ENCODE measurements at places on chromosomes 3 and 15.

DNA sequence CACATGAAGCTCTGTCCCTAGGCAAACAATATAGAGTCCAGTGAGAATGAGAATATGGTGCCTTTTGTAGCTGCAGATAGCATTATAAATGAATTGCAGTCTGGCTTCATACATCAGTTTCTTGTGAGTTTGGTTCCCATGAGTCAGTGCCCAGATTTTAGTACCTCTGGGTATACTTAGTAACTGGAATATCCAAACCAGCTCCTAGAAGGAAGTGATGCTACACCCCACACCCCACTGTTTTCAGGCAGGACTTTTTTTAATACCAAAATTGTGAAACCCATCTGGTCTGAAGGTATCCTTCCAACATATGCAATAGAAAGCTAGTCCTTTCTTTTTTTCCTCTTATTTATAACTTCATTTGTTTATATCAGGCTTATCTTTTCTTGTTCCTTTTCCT, 42.1 kb upstream of the FOXP1 start:
- H3K4me3 ChIP-seq: no peak overlapping the region
- DNase-seq: no peak
- H3K36me3 ChIP-seq: no peaks in the 10 kb centered on the region
- H3K4me1 ChIP-seq: no peaks in the 10 kb centered on the region
- H3K27ac ChIP-seq: no peak overlapping the region
- H3K27me3 ChIP-seq: peaks cover 2% of the 10 kb centered on the region

GRCh38 chr3:150079029-150079739, 108.5 kb upstream of the PFN2 start:
- H3K36me3 ChIP-seq: no peaks in the 10 kb centered on the region
- no peak overlapping the region for H3K4me3 ChIP-seq
- no peak overlapping the region for H3K27ac ChIP-seq
- DNase-seq: peak; percentile 83
- H3K4me1 ChIP-seq: peaks cover 4% of the 10 kb centered on the region
- no peaks in the 10 kb centered on the region for H3K27me3 ChIP-seq

- no peaks in the 10 kb centered on the region for H3K27me3 ChIP-seq
- no peaks in the 10 kb centered on the region for H3K36me3 ChIP-seq
- H3K27ac ChIP-seq: no peak overlapping the region
- DNase-seq: no peak
- H3K4me1 ChIP-seq: peaks cover 2% of the 10 kb centered on the region
Observed at GRCh38 chr15:66094331-66094730, 159.2 kb downstream of the MEGF11 start.

GRCh38 chr3:8457039-8457438, 44.6 kb upstream of the LMCD1 start:
- H3K4me1 ChIP-seq: peaks cover 5% of the 10 kb centered on the region
- H3K4me3 ChIP-seq: no peak overlapping the region
- H3K27ac ChIP-seq: peak overlapping the region; percentile 27
- no peaks in the 10 kb centered on the region for H3K36me3 ChIP-seq

- H3K27me3 ChIP-seq: no peaks in the 10 kb centered on the region
- no peak overlapping the region for H3K27ac ChIP-seq
- DNase-seq: no peak
Observed at GRCh38 chr15:35565901-35566300, 19.9 kb upstream of the DPH6 start.

DNA sequence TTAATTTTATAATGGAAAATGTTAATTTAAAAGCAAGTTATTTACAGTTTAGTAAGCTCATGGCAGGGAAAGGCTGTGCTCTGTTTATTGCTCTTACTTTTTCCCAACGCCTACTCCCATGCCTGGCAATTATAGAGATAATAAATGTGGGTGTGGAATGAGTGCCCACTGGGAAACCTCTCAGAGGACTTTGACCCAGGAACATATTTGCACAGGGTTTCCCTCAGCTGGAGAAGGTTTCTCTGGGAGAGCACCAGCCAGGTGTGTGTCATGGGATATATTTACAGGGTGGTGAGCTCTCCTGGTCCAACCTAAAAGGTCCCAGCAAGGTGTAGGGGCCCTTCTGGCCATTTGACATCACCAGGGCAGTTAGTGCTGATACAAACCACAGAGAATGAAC, 27.9 kb downstream of the ZNF710 start:
- H3K36me3 ChIP-seq: no peaks in the 10 kb centered on the region
- no peak overlapping the region for H3K4me3 ChIP-seq
- peaks cover 17% of the 10 kb centered on the region for H3K4me1 ChIP-seq
- no peaks in the 10 kb centered on the region for H3K27me3 ChIP-seq
- H3K27ac ChIP-seq: no peak overlapping the region
- no peak for DNase-seq

DNA sequence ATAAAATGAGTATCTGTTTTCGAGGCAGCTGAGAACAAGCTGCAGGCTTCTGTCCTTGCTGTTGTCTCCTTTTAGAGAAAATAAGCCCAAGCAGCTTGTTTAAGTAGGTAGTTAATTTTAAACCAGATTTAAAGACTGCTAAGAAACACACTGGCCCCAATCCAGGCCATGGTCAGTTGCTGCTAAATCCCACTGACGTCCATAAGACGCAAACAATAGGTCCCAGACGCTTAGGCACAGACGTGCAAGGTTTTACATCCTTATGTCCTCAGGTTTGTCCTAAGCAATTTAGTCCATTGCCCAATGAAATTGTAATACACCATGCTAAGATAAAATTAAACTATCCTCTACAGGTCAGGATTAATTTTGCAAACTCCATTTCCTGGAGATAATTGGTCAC, 120.0 kb upstream of the SNTN start:
- H3K4me1 ChIP-seq: no peaks in the 10 kb centered on the region
- H3K27me3 ChIP-seq: no peaks in the 10 kb centered on the region
- no peak for DNase-seq
- no peak overlapping the region for H3K4me3 ChIP-seq
- H3K27ac ChIP-seq: no peak overlapping the region

DNA sequence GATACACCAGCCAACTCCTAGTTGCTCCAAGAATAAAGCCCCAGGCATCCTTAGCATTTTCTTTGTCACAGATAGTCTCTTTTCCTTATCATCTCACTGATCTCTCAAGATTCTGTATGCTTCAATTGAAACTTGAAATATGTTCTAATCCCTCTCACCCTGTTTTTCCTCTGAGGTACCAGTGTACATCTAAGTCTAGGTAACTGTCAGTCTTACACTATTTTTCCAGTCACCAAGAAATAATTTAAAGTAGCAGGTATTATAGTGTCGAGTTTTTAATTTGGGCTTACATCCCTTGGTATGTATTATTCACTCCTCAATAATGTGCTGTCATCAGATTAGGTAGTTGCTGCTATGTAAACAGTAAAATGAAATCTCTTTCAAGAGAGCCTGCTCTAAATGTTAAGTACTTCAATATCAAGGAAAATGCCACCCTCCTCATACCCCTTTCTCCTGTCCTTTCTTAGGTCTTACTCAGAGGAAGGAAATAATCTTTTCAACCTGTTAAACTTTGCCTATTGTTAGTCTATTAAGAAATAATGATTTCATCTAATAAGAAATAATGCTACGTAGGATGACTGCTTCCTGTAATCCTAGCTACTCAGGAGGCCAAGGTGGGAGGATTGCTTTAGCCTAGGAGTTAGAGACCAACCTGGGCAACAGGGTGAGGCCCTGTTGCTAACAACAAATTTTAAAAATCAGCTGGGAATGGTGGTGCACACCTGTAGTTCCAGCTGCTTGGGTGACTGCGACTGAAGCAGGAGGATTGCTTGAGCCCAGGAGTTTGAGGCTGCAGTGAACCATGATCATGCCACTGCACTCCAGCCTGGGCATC, 39.8 kb downstream of the TSC22D2 start:
- no peaks in the 10 kb centered on the region for H3K27me3 ChIP-seq
- H3K27ac ChIP-seq: peak overlapping the region; percentile 59
- H3K4me3 ChIP-seq: no peak overlapping the region
- peaks cover 4% of the 10 kb centered on the region for H3K4me1 ChIP-seq
- DNase-seq: no peak
- no peaks in the 10 kb centered on the region for H3K36me3 ChIP-seq

DNA sequence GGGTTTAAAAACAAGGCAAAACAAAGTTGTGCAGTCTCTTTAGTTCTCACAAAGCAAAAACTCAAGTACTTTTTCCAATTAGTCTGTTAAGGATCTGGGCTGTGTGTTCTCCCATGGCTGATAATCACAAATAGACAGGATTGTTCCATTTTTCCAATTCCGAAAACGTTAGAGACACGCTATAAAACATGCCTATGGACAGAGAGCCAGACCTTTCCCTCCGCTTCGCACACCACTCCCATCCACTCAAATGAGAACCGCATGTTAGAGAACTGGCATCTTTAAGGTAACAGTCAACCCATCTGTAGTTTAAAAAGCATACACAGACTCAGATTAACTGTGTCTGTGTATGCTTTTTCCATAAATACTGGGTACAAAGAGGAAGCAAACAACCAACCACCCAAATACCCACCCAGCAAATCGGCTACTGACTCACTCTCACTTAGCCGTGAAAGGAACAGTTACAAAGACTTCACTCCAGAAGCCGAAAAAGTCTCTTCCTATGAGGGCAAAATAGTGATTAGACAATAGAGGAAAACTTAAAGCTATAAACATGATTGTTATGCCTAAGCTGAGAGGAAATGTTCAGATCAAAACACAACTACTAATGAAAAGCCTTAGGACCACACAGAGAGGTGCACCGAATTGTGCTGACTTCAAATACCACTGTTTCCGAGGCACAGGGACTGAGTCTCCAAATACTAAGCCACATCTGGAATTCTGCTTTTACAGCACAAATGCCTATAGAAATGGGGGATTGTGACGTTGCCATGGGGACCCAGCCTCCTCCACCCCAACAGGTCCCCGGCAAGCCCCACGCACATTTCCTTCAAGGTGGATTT, 36.1 kb downstream of the IL17RD start:
- H3K27ac ChIP-seq: peak overlapping the region; percentile 15
- H3K4me3 ChIP-seq: no peak overlapping the region
- no peaks in the 10 kb centered on the region for H3K36me3 ChIP-seq
- H3K27me3 ChIP-seq: no peaks in the 10 kb centered on the region
- no peak for DNase-seq
- peaks cover 10% of the 10 kb centered on the region for H3K4me1 ChIP-seq

DNA sequence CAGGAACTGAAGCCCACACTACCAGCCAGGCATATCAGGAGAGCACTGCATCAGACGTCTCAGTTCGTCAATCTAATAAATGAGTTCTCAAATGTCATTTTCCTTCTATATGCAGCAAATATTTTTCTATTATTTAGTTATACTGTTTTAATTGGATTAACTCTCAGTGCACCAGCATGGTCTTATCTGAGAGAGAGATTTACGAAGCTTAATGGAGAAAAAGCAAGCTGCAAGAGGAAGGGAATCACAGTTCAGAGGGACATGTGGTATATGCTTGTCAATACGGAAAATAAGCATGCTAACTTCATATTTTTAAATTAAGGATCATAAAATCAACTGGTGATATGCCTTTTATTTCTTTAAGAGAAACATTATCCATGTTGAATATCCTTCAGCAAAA, 213.1 kb upstream of the NECTIN3 start:
- H3K27ac ChIP-seq: no peak overlapping the region
- no peak for DNase-seq
- H3K4me1 ChIP-seq: no peaks in the 10 kb centered on the region
- no peaks in the 10 kb centered on the region for H3K27me3 ChIP-seq
- no peak overlapping the region for H3K4me3 ChIP-seq

DNA sequence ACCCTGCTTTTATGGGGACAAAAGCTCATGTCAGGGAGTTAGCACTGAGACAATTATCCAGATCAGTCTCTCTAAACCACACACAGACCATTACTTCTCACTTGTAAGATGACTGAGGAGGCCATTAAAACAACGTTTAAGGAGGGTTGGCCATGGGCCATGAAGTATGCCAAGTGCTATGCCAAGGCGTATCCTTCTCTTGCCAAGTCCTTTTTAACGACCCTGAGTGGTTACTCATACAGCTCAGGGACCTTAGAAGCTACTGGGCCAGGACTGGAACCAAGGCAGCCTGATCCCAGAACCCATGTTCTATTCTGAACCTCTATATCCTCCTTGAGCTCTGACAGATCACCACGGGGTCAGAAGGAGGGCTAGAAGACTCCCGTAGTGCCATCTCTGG, 50.0 kb downstream of the NMNAT3 start:
- H3K27ac ChIP-seq: no peak overlapping the region
- H3K27me3 ChIP-seq: no peaks in the 10 kb centered on the region
- no peaks in the 10 kb centered on the region for H3K36me3 ChIP-seq
- no peaks in the 10 kb centered on the region for H3K4me1 ChIP-seq

GRCh38 chr15:33098094-33099058, 96.1 kb downstream of the FMN1 start:
- H3K36me3 ChIP-seq: no peaks in the 10 kb centered on the region
- no peak overlapping the region for H3K4me3 ChIP-seq
- H3K27ac ChIP-seq: no peak overlapping the region
- H3K27me3 ChIP-seq: no peaks in the 10 kb centered on the region
- no peak for DNase-seq
- H3K4me1 ChIP-seq: no peaks in the 10 kb centered on the region

All from lung (tissue), 17 donors.